Renal pelvis (tissue), 12 donors: ENCODE measurements at places on chromosomes 7 and 10.

- DNase-seq = no peak
These were observed 75.9 kb upstream of the MAGI2 start for GRCh38 chr7:79529214-79529880.

- DNase-seq = peak; percentile 4
These were observed 21.5 kb downstream of the ADARB2 start for GRCh38 chr10:1715821-1716220.

- no peak for DNase-seq
These were observed 160.3 kb downstream of the PTEN start for GRCh38 chr10:88023676-88024075.

- DNase-seq = no peak
These were observed 220.2 kb downstream of the ARHGAP12 start for GRCh38 chr10:31708474-31708873.

DNA sequence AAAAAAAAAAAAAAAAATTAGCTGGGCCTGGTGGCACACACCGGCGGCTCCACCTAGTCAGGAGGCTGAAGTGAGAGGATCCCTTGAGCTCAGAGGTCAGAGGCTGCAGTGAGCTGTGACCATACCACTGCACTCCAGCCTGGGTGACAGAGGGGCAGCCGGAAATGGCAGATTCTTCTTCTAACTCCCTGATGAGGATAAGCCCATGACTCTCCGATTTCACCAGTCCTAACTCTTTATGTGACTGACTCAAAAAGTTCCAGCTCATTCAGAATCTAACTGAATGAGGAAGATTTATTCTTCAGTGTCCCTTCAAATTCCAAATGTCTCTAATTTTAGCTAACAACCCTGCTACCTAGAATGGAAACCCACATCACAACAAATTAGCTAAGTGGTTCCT, 4.2 kb downstream of the C10orf67 start:
- no peak for DNase-seq

GRCh38 chr7:7696458-7697119, 21.8 kb downstream of the RPA3 start:
- no peak for DNase-seq

GRCh38 chr10:49368256-49368655, 27.6 kb downstream of the DRGX start:
- DNase-seq = no peak

DNA sequence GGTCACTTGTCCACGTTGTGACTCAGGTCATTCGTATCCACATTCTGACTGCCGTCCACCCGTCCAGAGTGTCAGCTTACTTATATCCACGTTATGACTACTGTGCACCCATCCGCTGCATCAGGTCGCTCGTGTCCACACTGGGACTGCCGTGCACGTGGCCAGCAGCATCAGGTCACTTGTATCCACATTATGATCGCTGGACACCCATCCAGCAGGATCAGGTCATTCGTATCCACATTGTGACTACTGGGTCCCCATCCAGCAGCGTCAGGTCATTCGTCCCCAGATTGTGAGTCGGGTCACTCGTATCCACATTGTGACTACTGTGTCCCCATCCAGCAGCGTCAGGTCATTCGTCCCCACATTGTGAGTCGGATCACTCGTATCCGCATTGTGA, 47.3 kb upstream of the SUN1 start:
- no peak for DNase-seq

GRCh38 chr7:10632712-10633111, 341.0 kb upstream of the PHF14 start:
- no peak for DNase-seq

DNA sequence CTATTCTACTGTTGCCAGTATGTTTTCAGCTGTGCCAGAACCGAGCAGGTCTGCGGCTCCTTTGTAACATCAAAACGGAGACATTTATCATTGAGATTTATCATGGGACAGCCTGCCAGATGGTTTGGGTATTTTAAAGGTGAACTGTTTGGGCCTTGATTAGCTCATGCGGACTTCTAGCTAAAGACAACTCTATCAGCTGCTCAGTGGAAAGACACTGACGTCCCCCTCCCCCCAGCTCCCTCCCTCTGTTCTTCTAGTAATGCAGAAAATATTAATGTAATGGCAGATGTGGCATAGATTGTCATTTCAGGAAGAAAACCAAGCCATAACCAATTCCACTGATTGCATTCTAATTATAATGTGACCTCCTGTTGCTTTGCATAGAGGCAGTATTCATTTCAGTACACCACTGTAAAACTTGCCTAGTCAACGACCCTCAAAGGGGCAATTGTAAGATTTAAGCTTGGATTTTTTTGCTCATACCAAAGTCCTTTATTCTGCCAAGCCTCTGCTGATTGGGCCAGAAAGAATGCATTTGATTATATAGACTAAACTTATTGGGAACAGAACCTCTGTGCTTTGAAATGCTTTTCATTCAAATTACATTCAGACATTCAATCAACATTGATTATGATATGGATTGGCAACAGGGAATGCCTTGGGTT, 966.8 kb downstream of the LRMDA start:
- DNase-seq = no peak

- no peak for DNase-seq
These were observed 109.0 kb downstream of the JCAD start for GRCh38 chr10:29950391-29950790.
